DMS53 (cell line): ENCODE measurements at places on chromosomes 11 and 22.

DNA sequence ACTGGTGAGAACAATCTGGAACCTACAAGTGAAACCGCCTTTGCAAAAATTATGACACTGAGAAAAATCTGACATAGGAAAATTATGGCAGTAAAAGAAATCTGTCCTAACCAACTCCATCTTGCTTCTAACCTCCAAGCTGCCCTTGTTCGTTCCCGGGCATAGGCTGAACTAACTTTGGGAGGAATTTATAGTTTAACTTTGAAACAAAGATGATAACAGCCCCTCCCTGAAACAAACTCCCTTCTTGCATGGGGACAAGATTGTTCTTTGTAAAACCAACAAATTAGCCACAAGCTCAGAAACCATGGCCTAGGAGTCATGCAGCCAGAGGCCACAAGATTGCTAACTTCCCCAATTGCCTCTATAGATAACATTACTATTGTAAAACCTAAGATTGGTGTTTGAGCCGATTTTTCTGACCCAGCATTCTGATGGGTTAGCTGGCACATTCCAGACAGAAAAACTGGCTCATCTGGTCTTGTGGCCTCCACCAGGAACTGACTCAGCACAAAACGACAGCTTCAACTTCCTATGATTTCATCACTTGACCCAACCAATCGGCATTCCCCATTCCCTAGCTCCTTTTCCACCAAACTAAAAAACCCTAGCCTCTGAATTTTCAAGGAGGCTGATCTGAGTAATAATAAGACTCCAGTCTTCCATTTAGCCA is 3.6 kb upstream of the CCDC81 start:
- DNase-seq: peak; percentile 87

- DNase-seq: no peak
These were observed 200.8 kb upstream of the ZC3H12C start for GRCh38 chr11:109892321-109892794.

- DNase-seq: no peak
These were observed 36.0 kb downstream of the MADD start for GRCh38 chr11:47305734-47306483.

GRCh38 chr22:40383905-40384304 is 13.5 kb downstream of the SGSM3 start:
- DNase-seq: no peak

- DNase-seq: no peak
These were observed 79.7 kb upstream of the SLC5A12 start for GRCh38 chr11:26801601-26802000.
